ENCODE measurements at places on chromosomes 16 and 17.

GRCh38 chr17:63675607-63676546 lies 24.0 kb downstream of the LIMD2 start:
- no peak for DNase-seq

DNA sequence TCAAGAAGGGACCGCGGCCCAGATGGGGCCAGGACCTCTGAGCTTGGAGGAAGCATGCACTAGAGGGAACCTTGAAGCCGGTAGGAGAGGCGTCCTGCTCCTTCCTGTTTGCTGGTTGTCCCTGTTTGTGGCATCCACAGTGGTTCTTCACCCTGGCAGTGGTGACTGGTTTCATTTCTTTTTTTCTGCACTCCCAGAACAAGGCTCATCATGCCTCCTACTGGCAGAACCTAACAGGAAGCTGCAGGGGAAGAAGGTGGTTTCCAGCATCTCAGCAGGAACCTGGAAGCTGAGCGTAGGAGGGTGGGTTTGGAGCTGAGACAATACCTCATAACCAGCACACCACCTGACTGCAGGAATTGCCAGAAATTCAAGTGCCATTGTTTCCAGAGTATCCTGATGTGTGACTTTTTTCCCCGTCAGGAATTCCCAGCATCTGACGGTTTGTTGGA lies 5.8 kb downstream of the TMEM231 start:
- DNase-seq: no peak

GRCh38 chr17:17236295-17237025 lies 508 bp downstream of the FLCN start:
- DNase-seq: no peak

DNA sequence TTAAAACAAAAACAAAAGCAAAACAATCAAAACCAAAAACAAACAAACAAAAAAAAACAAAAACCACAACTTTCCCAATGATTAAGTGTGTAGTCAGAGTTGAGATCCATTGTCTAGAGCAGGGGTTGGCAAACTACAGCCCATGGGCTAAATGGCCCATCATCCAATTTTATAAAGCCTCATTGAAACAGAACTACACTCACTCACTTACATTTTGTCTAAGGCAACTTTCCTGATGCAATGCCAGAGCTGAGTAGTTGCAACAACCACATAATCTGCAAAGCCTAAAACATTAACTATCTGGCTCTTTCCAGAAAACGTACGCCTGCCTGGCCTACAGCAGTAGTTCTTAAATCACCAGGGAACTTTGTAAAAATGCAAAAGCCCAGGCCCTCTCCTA lies 124.1 kb downstream of the SOX9 start:
- DNase-seq: no peak

GRCh38 chr16:67281536-67282446 lies 2.5 kb downstream of the PLEKHG4 start:
- DNase-seq: no peak

- no peak for DNase-seq
Measured at GRCh38 chr17:80523054-80523744, 21.4 kb upstream of the RPTOR start.

- no peak for DNase-seq
Measured at GRCh38 chr16:78925083-78925767, 675.3 kb downstream of the MAF start.

GRCh38 chr16:73354434-73354833 lies 306.5 kb upstream of the ZFHX3 start:
- DNase-seq: no peak
